Activated T-cell treated with anti-CD3 and anti-CD28 coated beads, Interleukin-2, amount 50 U/mL, for 72 hours (primary cell): ENCODE measurements at places on chromosomes 2 and 18. TPM values are rescaled to one million over a fixed set of nuclear protein-coding genes. Genes with fewer than 3 reads are reported as not detected.
A peak's percentile ranks its signal among the peaks of the same experiment; 100 is the strongest.

- peak; percentile 76 for DNase-seq
These were observed at the start of gene CD8A for GRCh38 chr2:86790676-86791572. Gene CD8A, minus strand, starts transcription at chr2:86790913. Its CDS starts 88 bp downstream, at chr2:86790825.

DNA sequence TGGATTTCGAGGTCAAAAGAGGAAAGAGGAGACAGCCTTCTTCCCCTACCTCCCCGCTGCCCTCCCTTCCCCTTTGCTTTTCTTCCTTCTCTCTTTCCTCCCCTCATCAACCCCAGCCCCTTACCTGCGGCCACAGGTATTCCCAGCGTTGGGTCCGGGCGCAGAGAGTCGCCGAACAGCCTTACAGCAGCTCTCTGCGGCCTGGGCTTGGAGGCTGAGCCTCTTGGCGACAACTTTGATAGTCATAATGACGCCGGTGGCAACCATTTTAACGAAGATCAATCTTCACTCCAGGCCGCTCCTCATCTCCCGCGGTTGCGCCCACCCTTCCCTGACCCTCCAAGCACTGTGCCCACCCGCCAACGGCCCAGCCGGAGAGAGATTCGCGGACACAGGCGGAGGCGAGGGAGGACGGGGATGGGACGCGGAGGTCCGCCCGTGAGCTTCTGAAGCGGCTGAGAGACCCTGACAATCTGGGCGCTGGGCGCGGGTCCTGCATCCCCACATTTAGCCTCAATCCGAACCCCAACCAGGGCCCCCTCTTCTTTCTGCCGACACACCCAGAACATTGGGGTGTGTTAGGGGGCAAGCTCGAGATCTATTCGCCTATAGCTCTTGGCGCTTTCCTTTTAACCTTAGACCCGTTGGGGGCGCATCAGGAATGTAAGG, 1.5 kb upstream of the EVX2 start:
- DNase-seq = no peak

DNA sequence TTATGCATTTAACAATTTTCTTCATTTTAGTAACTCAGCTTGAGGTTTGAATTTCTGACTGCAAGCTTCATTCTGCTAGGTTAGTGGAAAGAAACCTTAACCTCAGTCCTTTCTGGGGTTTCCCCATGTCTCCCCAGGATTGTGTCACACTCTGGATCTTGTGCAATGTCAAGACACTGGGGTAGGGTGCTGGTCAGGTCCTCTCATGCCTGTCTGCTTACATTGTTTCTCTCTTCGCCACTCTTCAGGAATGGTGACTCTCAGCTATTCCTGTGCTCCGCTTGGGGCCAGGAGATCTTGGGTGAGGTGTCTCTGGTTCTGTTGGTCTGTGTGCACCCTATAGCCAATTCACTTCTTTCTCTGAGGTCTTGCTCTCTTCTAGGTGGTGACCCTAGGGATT, 23.9 kb downstream of the CTLA4 start:
- peak; percentile 83 for DNase-seq

DNA sequence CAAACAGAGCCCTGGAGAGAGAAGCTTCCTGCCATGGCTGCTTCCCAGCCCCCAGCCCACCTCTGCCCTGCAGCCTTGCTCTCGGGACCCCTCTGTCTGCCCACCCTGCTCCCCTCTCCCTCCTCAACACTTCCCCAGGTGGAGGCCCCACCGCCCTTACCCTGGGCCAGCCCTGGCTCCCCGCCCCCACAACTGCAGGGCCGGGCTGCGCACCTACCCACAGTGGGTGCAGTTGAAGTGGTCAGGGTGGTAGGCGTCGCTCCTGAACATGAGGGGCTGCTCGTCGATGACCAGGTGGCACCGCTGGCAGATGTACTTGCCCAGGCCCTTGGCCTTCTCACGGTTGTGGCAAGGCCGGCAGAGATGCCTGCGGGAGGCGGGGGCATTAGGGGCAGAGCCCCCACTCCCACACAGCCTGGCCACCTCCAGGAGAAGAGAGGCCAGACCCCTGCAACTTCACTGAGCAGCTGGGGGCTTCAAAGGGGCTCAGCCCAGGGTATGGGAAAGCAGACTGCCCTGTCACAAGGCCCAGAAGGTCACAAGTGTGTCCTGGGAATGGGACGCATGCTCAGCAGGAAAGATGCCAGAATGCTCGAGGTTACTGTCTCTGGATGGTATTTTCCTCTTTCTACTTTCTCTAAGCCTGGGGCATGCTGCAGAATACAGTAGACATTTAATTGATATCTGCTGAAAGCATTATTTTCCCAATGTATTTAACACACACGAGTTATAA, 3.1 kb upstream of the GPR17 start:
- DNase-seq = no peak

GRCh38 chr18:49934457-49934856, 121.1 kb upstream of the ACAA2 start:
- DNase-seq = no peak

DNA sequence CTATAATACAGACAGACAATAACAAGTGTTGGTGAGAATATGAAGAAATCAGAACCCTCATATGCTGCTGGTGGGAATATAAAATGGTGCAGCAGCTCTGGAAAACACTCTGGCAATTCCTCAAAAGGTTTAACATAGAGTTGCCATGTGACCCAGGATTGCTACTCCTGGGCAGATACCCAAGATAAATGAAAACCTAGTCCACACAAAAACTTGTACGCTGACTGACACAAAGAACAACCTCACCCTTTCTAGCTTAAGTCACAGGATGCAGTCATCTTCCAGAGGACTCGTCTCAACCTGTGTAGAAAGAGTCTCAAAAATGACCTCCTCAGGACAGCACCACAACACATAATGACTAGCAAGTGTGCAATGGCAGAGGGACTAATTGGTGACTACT, 71.6 kb upstream of the ACAA2 start:
- DNase-seq = no peak

DNA sequence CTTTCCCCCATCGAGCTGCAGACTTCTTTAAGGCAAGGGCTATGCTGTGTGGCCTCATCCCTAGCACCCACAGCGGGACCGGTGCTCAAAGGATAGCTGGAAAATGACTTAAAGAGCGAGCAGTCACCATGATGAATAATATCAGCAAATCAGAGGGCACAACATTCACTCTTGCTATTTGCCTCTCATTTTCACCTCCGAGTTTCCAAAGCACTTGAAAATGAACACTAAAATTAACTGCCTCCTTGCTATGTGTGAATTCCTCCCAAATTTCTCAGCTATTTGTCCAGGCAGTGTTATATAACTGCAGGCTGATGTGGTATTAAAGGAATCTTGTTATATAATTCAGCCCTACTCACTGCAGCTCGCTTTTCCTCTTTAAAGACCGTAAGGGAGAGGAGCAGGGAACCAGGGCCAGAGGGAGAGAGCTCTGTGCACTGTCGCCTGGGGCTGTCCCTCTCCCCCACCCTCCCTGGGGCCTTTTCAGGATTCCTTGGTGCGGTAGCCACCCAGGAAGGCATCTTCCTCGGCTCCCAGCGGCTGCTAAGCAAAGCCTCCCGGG, 1.4 kb downstream of the CYS1 start:
- DNase-seq = no peak

GRCh38 chr2:241620419-241620769, 16.6 kb downstream of the THAP4 start:
- DNase-seq = peak; percentile 83

DNA sequence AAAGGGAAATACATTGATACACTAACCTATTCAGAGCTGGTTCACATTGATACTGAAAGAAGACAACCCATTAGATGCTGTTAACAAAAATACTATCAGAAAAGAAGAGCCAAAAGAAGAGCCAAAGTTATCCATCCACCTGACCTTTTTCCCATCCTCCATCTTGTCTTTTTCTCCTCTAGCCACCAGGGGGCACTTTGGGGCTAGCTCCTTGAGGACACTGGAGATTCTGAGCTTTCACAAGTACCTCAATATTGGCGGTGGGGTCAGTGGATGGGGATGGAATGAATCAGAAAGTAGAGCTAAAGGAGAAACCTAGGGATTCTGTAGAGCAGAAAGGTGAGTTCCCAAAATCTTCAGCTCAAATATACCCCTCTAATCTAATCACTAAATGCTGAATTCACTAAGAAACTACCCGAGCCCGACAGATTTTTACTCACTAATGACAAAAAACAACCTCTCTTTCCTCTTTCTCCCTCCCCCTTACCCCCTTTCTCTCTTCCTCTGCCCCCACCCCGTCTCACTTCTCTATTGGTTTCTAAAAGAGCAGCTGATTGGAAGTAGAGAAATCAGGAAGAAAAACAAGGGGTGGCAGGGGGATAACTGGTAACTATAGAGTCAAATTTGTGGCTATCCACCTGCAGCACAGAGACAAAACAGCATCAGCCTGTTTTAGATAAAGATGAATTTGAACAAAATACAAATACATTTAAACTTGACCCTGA, 203.3 kb downstream of the TCF4 start:
- peak; percentile 27 for DNase-seq

- no peak for DNase-seq
These were observed 258.9 kb downstream of the RDH14 start for GRCh38 chr2:18301421-18302139.

GRCh38 chr2:25259737-25260124, 82.0 kb downstream of the DNMT3A start:
- no peak for DNase-seq

DNA sequence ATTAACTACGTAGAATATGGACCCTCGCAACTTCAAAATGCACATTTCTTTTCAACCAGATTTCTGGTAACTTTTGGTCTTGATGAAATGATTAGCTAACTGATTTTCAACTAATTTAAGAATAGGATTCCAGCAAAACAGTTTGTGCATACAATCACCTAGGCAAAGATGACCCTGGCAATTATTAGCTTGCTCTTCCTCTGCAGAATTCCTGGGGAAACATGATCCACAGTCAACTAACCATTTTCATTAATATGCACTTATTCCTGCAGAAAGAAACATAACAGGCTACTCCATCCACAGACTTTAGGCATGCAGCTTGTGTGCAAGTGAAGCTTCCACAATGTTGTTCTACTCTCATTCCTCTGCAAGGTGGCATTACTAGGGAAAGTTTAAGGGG, 1150.8 kb upstream of the FANCL start:
- no peak for DNase-seq

The LHCGR gene
- not detected for total RNA-seq

The RNF125 gene
- 43.3 TPM for total RNA-seq

The CFLAR gene
- total RNA-seq = 385 TPM

The PREPL gene
- total RNA-seq = 22.0 TPM

The STAMBP gene
- total RNA-seq = 107 TPM

The CEP68 gene
- 6.1 TPM for total RNA-seq

The AKAIN1 gene
- total RNA-seq = not detected

The HOXD11 gene
- total RNA-seq = not detected
